ENCODE measurements at places on chromosomes 6 and 20. TPM values are rescaled to one million over a fixed set of nuclear protein-coding genes. Genes with fewer than 3 reads are reported as not detected.

Gene NCOA7
- 71.8 TPM for total RNA-seq

Gene CENPW
- 2.7 TPM for total RNA-seq

Gene MAS1
- total RNA-seq: under 0.01 TPM

Gene TREM1
- 5.3 TPM for total RNA-seq

Gene RBPJL
- not detected for total RNA-seq

Gene LZTS3
- 3.0 TPM for total RNA-seq

Gene TINAG
- total RNA-seq: not detected

Gene MLIP
- total RNA-seq: not detected

Gene TRIM31
- total RNA-seq: not detected

Gene POPDC3
- total RNA-seq: 13.7 TPM

Gene HSD17B8
- 1.8 TPM for total RNA-seq

Gene RAET1L
- not detected for total RNA-seq

Gene HLA-DRB1
- total RNA-seq: not detected

Gene NUDT3
- total RNA-seq: 13.1 TPM

Gene MCCD1
- not detected for total RNA-seq

Gene EYA2
- not detected for total RNA-seq

Gene LST1
- total RNA-seq: not detected

Gene APOBEC2
- not detected for total RNA-seq

Gene PNPLA1
- 0.05 TPM for total RNA-seq

Gene HCK
- total RNA-seq: not detected

Gene NUS1
- total RNA-seq: 34.5 TPM

All from smooth muscle cell of the umbilical artery (primary cell).